Activated CD4-positive, alpha-beta T cell treated with anti-CD3 and anti-CD28 coated beads, Interleukin-2, amount 50 U/mL, for 48 hours (primary cell): ENCODE measurements at places on chromosomes 2 and 18.

DNA sequence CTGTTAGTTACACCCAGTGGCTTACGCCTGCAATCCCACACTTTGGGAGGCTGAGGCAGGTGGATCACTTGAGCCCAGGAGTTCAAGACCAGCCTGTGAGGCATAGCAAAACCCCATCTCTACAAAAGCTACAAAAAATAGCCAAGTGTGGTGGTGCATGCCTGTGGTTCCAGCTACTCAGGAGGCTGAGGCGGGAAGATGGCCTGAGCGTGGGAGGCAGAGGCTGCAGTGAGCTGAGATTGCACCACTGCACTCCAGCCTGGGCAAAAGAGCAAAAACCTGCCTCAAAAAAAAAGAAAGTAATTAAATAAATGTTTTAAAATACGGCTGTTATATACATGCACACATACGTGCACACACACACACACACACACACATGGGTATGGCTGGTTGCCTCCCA, 194.8 kb downstream of the HDAC4 start:
- no peak for DNase-seq

- DNase-seq = no peak
Observed at GRCh38 chr2:42052702-42053481, 5.1 kb downstream of the PKDCC start.

DNA sequence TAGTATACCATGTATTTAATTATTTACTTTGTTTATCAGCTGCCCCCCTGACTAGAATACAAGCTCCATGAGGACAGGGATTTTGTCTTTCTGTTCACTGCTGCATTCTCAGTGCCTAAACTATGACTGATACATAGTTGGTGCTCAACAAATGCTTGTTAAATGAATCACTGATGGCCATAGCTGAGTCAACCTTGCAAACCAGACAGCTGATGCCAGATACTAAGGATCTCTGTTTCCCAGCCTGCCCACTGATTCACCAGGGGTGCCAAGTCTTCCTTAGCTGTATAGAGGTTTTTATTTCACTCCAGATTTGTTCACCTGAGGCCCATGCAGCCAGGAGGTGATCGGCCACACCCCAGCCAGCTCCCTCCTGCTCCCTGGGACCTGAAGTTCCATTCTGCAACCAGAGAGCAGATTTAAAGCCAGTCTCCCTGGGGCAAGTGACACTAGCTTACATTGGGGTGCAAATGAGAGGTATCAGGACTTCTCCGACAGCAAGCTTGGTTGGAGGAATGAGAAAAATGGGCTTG, 92.2 kb downstream of the C1QL2 start:
- DNase-seq = no peak

DNA sequence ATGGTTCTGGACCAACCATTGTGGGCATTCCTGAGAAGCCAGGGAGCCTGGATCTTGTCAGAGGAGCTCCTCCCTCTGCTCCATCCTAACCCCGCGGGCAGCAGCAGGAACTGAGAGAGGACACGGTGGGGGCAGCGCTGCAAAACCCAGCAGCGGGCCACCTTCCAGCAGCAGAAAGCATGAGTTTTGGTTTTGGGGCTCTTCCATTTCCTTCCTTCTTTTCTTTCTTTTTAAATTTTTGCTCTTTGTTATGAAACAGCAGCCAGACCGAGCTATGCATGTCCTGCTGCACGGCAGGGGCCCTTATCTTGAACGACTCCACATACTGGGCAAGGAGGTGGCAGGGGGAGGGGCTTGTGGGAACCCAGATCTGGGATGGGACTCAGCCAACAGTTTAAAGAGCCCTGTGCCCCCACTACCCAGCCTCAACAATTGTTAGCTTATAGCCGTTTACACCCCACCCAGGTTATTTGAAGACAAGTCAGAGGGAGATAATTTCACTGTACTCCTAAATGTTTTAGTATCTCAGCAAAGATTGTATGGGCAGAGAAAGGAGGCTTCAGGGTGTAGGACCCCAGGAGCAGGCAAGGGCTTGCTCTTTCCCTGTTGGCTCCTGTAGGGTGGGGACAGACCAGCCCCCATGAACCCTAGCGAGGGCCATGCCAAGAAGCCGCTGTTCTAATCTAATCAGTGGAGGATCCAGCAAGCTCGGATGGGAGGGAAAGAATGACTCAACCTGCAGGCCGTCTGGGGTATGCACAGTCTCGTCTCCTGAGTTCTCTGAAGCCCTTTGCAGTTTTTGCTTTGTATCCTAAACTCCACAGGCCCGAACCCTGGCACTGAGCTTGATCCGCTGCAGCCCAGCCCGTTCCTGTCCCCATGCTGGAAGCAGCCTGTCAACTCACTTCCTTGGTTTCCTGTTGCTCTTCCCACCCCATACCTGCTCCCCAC, 75.3 kb downstream of the LRRFIP1 start:
- peak; percentile 61 for DNase-seq

GRCh38 chr2:62499430-62500060, 6.5 kb downstream of the TMEM17 start:
- DNase-seq = no peak

GRCh38 chr18:11607906-11608305, 1.5 kb upstream of the SLC35G4 start:
- no peak for DNase-seq

DNA sequence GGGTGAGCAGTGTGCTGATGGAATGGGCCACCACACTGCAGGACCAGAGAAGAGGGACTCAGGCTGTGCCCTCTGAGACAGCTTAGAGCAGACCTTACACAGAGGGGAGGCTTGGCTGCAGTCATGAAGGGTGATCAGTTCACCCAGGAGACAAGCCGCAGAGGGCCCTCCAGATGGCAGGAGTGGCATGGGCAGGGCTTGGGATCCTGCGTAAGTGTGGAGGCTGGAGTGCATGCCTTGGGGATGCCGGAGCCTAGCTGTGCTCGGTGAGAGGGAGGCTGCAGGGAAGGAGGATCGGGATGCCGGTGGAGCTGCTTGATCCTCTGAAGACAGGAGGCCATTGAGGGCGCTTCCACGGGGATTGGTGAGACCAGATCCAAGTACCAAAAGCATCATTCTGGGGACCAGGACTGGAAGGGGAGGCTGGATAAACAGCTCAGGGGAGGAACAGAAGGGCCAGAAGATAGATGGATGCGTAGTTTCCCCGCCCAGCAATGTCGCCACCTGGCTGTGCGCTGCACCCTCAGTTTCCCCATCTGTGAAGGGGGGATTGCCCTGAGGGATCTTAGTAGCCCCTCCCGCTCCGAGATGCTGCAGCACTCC, 163.4 kb downstream of the INHBB start:
- DNase-seq = no peak

- DNase-seq = no peak
Observed at GRCh38 chr2:131127076-131127475, 21.9 kb downstream of the PLEKHB2 start.

DNA sequence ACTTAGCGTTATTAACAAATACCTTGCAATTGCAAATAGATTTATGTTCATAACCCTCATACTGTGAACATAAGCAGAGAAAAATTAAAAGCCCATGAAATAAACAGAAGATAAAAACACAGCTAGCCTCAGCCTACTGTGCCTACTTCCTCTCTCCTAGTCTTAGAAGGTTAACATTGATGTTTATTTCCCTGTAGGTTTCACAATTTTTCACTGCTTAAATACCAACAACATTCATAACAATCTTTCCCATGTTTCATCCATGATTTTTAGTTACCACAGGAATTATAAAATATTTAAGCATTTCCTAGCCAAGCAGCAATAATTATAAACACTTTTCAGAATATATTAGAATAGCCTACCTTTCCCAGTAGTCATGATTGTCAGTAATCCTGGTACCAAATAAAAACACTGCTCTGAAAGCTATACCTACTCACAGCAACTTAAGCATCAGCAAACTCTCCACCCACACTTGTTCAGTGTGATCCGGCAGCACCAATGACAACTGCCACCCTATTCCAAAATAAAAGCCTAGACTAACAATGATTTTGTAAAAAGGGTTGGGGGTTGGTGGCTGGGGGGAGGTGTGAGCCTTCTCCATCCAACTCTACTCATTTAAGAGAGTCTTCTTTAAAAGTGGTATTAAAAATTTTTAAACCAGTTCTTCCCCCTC, 40.6 kb upstream of the RNU4ATAC start:
- no peak for DNase-seq

GRCh38 chr2:65350651-65351056, 81.7 kb downstream of the SPRED2 start:
- no peak for DNase-seq

DNA sequence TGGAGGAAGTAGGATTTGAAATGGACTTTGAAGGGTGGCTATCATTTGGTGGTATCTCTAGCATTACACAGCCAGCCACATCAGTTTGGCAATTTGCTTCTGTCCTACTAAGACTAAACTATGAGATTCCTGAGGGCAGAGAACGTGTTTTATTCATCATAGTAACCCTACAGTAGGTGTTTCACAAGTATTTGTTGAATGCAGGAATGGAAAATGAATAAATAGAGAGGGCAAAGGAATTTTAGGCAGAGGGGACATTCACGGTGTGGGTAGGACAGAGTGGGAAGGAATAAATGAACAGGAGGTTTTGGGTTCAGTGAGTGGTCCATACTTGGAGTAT, 15.7 kb upstream of the GPR39 start:
- no peak for DNase-seq

GRCh38 chr2:220674033-220674432, 898.1 kb downstream of the EPHA4 start:
- no peak for DNase-seq

DNA sequence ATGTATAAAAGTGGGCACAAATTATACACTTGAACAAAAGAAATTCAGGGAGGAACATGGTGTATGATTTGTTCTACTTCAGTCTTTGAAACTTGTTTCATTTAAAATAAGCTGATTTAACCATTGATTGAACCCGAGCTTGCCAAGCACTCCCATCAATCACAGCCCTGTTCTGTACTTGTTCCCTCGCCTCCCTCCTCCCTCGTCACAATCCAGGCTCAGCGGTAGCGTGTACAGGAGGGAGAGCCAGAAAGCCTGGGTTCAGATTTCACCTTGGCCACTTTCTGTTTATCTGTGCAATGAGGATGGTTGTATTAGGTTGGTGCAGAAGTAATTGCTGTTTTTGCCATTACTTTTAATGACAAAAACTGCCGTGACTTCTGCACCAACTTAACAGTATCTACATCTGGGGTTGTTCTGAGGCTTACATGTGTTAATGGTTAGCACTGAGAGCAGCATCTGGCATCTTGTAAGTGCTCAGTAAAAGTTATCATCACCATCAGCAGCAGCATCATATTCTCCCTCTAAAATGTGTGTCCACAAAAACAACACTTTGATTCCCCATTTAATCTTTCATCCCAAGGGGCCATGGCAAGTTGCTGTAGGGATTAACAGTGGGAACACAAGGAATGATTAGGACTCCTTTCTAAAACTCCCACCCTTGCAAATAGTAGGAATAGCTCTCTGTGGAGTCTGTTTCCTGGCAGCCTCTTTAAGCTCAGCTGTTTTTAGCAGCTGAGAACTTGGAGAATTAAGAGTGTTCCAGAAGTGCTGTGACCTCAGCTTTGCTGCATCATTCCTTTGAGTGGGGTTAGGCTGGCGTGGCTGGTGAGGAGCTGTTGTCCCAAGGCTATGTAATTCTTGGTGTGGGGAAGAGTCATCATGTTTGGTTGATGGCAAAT, 4.7 kb downstream of the DPYSL5 start:
- DNase-seq = no peak

- no peak for DNase-seq
Observed at GRCh38 chr2:127597046-127597983, 48.6 kb upstream of the GPR17 start.

GRCh38 chr18:59834267-59834666, 65.5 kb upstream of the PMAIP1 start:
- DNase-seq = peak; percentile 13

DNA sequence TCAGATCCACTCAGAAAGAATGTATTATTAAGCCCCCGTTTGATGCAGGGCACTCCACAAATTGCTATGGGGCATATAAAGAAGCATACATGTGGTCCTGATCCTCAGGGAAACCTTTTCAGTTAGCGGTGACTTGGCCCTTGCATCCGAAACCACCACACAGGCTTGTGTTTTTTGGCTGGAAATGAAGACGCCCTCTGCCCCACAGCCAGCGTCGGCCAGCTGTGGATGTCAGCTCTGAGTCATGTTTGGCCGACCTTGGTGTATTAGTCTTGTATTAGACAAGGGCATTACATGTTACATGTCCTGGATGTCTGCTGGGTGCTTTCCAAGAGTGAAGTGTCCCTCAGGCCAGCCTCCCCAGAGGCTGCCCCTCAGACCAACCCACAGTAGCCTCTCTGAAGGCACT, 107.6 kb upstream of the MAP3K20 start:
- no peak for DNase-seq

- DNase-seq = no peak
Observed at GRCh38 chr2:32377928-32378327, 21.1 kb downstream of the BIRC6 start.

DNA sequence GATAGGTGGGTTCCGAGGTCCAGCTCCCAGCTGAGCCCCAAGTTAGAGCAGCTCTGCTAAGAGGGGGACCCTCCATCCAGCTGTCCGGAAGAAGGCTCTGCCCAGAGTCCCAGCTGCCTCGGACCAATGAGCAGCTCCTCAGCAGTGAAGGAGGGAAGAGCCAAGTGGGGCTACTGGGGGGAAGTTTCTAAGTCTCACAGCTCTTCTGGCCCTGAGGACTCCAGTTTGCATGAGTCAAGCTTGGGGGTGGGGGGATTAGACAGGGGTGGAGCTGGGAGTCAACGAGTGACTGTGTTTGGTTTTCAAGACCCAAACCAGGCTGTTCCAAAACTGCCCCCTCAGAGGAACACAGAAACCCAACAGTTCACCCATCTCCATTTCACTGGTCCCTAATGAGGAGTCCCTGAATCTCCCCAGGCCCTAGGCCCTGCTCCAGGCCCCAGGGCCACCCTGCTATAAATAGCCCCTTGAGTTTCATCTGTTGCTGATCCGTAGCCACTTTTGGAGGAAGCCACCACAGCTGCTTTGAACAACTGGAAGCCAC, 100.9 kb downstream of the TNS1 start:
- no peak for DNase-seq

DNA sequence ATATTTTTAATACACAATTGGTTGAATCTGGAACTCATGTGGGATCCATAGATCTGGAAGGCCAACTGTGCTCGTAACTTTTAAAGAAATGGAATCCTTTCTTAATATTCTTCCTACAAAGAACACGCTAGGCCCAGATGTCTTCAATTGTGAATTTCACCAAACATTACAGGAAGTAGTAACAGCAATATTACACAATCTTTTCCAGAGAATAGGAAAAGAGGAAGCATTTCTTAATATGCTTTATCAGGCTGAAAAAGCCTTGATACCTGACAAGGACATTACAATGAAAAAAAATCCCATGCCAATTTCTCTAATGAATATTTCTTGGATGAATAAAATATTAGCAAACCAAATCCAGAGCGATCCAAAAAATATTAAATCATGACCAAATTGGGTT, 80.3 kb upstream of the HAAO start:
- DNase-seq = no peak
